Natural killer cell treated with Interleukin-12 subunit alpha and Interleukin-12 subunit beta and Interleukin-15 and Interleukin-18, amount 100 ng/mL, for 72 hours (primary cell): ENCODE measurements at places on chromosomes 12 and 14.

DNA sequence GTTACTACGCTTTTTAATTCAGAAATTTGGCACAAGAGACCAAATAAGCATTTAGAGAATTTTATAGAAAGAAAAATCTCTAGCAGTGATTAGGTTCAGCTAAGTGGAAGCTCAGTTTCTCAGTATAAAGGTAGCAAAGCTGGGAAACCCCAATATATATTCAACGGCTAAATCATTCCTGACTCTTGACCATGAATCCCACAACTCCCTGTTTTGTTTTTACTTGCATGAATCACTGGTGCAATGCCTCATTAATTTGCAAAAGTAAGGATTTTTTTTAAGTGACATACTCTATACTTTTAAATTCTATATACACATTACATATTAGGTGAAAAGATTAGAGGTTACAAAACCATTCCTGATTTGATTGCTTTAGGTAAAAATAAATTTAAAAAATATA, 74.3 kb upstream of the PLEKHG7 start:
- DNase-seq: no peak

GRCh38 chr12:25745281-25745680, 192.2 kb upstream of the LMNTD1 start:
- no peak for DNase-seq

DNA sequence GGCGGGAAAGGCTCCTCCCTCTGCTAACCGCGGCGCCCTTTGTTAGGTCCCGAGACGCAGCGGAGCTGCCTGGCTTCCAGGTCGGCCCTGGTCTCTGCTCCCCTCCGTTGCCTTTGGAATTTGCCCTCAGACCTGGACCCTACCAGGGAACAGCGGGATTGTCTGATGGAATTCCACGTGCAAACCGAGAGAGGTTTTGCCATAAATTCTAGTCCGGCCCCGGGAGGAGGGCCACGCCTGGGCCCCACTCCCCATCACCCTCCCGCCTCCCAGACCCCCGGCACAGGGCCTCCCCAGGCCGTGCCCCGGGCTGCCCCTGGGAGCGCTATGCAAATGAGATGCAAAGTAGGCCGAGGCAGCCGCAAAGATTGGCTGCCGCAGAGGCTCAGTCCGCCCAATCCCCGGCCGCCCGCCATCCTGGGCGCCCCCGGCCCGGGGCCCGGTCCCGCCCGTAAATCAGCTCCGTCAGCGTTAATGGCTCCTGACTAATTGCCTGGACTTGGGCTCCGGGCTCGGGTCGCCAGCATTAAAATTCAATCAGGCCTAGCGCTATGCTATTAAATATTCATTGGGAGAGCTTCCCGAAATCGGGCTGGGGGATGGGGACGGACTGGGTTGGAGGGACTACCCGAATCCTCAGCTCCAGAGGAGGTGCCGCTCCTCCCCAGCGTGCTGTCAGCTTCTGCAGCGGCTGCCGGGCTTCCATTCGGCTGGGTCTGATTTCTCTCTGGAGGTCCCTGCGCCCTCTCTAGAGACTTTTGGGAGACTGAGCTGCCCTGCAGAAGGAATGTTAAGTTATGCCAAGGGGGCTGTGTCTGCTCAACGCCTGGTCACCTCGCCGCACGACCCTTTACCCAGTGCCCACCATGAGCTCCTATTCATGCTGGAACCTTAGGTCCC, 15.7 kb upstream of the FIGNL2 start:
- DNase-seq: no peak

DNA sequence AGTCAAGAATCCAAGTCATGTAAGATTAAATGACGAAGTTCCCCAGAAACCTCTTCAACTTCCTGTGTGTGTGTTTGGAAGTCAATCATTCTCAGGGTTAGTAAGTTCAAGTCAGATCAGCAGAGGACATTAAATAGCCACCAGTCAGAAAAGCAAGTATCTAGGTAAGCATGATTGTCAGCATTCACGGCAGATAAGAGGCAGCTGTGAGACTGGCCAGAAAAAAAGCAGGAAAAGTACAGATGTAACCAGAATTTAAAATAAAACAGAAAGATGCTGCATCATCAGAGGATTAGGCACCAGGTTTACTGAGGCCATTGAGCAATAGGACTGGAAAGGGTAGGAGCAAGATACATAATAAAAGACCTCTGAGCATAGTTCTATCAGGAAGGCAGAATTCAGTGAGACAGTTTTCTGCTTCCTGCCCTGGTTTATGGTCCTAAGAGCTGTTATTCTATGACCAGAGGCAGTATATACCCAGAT, 606.9 kb downstream of the FSCB start:
- no peak for DNase-seq

DNA sequence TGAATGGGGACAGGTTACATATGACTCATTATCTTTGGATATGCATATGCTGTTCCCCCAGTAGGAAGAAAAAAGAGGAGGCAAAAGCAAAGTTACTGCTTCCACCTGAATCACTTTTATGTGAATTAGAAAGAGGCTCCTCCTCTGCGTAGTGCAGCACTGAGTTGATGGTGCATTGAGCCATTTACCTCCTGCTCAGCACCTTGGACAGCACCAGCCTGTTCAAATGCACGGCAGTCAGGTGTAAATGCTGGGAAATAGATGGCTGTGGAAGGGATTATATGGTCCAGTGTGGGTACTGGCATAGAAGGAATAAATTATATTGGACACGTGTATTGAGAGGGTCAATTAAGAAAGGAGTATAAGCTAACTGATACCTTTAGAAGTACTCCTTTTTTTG, 541.9 kb upstream of the SEL1L start:
- no peak for DNase-seq

DNA sequence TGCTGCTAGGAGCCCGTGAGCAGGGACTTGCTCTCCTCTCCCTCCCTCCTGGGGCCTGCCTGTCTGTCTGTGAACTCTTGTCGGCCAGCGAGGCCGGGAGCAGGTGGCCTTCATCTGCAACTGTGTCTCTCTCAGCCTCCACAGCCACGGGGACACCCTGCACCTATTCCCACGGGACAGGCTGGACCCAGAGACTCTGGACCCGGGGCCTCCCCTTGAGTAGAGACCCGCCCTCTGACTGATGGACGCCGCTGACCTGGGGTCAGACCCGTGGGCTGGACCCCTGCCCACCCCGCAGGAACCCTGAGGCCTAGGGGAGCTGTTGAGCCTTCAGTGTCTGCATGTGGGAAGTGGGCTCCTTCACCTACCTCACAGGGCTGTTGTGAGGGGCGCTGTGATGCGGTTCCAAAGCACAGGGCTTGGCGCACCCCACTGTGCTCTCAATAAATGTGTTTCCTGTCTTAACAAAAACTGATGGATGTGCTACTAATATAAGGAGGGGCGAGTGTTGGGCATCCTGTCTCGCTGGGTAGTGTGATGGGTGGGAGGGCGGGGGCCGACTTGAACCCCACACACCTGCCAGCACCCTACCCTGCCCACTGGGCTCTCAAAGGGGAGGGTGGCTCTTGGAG, 34.8 kb downstream of the MEG3 start:
- DNase-seq: no peak

DNA sequence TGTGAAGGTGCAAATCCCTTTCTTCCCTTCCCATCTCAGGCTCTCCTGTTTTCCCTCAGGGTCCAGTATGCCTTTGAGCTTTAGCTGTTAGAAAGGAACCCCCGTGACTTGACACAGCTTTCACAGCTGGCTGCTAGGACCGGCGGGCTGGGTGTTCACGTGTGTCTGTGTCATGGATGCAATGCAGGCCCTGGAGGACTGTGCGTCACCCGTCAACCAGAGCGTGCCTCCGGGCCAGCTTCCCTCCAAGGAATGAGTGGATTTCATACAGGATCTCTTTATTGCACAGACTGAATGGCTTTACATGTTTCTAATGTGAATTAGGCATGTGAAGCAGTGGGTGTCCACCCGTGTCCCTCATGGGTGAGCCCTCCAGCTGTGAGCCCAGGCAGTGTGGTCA, 77.4 kb downstream of the AACS start:
- no peak for DNase-seq

DNA sequence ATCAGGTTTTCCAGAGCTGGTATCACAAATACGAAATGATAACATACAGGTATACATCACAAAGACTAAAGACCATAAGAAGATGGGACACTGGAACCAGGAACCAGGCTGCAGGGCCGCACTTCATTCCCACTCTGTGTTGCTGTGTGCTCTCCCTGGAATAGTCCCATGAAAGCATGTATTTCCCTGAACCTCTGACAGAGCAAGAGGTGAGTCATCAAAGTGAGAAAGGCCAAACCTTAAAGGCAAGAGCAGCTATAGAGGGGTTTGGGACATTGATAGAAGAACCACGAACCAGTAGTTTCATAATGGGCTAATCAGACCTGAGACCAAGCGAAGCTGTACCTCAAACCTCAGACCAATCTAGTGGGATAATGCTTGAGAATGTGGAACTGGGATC, 283.0 kb upstream of the PRKD1 start:
- DNase-seq: no peak
